Testis (tissue), 5 donors: ENCODE measurements at places on chromosomes 1 and 21. TPM values are rescaled to one million over a fixed set of nuclear protein-coding genes. Genes with fewer than 3 reads are reported as not detected.

Gene TNFRSF1B
- polyA plus RNA-seq, result 10.6 TPM

Gene SPRR2F
- polyA plus RNA-seq, result 21.6 TPM

Gene SLC35D1
- 11.3 TPM for polyA plus RNA-seq

Gene SELL
- 4.0 TPM for polyA plus RNA-seq

Gene HRNR
- polyA plus RNA-seq, result not detected

Gene VWA5B1
- 16.2 TPM for polyA plus RNA-seq

- DNase-seq, result peak; percentile 79
Measured at GRCh38 chr1:116020668-116021272, 44.5 kb downstream of the SLC22A15 start.

- no peak for DNase-seq
Measured at GRCh38 chr1:220431554-220432239, 96.2 kb upstream of the MARK1 start.

- DNase-seq, result peak; percentile 56
Measured at GRCh38 chr1:170864238-170864637, 71.1 kb upstream of the MROH9 start.

- no peak for DNase-seq
Measured at GRCh38 chr1:200346700-200347099, 63.1 kb downstream of the ZNF281 start.

DNA sequence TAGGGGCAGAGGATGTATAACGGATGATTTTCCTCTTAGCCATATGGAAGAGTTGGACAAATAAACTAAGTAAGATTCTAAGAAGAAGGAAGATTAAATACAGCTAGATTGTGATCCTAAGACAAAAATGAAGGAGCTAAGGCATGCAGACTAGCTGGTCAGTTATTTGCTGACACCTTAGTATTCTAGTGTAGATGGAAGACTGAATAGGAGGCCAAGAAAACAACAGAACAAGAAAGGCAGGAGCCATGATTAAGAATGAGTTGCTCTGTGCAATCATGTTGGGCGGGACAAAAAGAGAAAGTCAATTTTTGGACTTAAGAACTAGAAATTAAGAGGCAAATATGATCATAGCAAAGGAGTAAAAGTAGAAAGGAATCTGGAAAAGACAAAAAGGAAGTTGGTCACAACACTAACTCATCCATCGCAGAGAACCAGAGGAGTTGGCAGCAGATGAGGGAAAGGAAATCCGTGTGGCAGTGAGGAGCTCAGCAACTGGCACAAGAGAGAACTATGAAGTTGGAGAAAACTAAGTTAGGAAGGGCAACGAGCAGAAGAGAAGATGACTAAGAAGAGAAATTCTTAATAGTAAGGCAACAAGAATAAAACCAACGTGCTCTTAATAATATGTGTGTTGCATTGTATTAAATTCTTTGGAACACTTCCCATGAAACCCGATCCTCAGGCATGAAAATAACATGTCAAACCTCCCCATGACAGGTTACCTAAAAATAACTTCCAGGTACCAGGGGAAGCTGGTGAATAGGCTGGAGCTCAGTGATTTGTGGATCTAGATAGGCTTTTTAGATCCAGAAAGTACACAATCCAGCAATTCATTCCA, 234.4 kb downstream of the LTN1 start:
- no peak for DNase-seq

GRCh38 chr1:68464891-68465290, 15.1 kb upstream of the RPE65 start:
- no peak for DNase-seq

DNA sequence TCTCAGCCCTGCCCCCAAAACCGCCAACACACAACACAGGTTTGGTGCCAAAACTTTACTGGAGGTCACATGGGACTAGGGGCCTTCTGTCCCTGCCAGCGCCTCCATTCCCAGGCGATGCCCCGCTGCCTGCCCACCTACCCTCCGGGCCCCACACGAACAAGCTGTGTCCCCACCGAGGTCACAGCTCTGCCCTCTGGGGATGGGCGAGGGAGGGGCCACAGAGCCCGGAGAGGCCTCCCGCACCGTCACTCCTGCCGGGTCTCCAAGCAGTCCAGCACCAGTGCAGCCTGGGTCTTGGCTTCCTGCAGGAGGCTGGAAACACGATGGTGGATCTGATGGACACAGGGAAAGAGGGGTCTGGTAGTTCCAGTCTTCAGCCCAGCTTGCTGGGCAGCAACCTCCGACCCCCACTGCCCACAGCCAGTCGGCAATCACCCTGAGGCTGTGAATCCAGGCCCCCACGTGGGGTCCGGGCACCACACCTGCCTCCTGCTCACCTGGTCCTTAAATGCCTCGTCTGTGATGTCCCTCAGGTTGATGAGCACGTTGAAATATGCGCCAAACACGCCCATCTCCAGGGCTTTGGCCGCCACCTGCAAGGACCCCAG, 18.5 kb downstream of the FTCD start:
- DNase-seq, result no peak

DNA sequence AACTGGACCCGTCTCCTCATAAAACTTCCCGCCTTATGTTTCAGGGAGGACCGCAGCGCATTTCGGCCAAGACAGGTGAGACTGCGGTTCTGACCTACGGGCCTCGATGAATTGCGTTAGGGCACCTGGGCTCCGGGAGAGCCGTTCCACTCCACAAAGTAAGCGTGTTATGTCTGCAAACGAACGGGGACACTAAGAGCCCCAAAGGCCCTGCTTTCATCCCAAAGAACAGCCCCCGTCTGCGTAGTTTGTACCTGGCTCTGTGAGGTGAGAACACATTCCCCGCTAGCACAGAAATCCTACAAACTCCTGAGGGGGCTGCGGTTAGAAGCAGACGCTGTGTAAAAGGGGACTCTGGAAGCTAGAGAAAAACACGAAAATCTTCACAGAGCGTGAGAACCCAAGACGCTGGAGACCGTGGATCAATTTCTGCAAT, 41.6 kb upstream of the PPIAL4F start:
- no peak for DNase-seq

GRCh38 chr1:67632811-67633655, 52.0 kb upstream of the GADD45A start:
- no peak for DNase-seq

DNA sequence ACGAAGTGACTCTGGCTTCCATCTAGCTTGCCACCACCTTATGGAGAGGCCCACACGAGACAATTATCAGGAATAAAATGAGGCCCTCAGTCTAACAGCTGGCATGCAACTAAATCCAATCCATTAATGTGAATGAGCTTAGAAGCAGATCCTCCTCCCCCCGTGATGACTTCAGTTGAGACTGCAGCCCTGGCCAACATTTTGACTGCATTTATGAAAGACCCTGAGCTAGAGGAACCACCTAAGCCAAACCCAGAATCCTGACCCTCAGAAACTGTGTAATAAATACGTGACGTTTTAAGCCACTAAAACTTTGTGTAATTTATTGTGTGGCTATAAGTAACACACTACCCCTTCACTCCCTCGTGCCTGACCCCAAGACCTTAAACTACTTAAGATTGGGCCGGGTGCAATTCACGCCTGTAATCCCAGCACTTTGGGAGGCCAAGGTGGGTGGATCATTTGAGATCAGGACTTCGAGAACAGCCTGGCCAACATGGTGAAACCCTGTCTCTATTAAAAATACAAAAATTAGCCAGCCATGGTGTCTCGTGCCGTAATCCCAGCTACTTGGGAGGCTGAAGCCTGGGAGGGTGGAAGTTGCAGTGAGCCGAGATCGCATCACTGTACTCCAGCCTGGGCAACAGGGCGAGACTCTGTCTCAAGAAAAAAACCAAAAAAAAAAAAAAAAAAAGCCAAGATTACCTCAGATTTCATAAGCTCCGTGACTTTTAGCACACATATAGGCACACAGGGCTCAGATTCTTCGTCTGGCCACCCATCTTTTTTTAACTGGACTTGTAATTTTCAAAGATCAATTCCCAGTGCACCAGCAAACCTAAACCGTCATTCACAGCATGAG, 72.5 kb downstream of the ENAH start:
- no peak for DNase-seq

GRCh38 chr1:112529301-112529700, 20.5 kb downstream of the WNT2B start:
- no peak for DNase-seq

DNA sequence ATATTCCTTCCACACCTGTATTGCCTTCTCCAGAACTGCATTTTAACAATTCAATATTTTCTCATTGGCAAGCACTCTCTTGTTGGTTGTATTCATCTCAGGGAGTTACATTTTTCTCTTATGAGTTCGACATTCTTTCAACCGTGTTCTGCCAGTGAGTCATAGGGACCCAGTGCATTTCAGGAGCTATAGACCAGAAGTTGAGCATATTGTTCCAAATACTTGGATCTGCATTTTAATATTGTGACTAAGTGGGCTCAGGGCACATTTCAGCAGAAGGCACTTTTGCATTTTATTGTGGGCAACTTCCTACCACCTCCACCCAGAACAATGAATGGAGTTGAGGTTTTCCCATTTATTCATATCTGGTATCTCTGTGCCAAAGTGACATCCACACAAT, 132.8 kb downstream of the TNFSF18 start:
- DNase-seq, result no peak
